ENCODE measurements at places on chromosomes 1 and 21.

GRCh38 chr1:184620469-184620868 is 134.2 kb downstream of the EDEM3 start:
- DNase-seq: no peak

DNA sequence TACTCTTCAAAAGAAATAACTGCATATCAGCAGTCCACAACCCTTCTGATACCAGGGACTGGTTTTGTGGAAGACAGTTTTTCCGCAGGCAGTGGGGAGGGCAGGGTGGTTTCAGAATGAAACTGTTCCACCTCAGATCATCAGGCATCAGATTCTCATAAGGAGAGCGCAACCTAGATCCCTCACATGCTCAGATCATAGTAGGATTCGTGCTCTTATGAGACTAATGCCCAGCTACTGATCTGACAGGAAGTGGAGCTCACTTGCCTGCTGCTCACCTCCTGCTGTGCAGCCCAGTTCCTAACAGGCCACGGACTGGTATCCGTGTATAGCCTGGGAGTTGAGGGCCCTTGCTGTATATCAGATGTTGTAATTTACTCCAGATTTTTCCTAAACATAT is 11.5 kb downstream of the RO60 start:
- no peak for DNase-seq

GRCh38 chr1:82090104-82090503 is 289.4 kb downstream of the ADGRL2 start:
- DNase-seq: no peak

GRCh38 chr1:95518310-95518709 is 284.3 kb downstream of the RWDD3 start:
- DNase-seq: no peak

GRCh38 chr1:81664341-81664740 is 136.4 kb upstream of the ADGRL2 start:
- DNase-seq: peak; percentile 56

DNA sequence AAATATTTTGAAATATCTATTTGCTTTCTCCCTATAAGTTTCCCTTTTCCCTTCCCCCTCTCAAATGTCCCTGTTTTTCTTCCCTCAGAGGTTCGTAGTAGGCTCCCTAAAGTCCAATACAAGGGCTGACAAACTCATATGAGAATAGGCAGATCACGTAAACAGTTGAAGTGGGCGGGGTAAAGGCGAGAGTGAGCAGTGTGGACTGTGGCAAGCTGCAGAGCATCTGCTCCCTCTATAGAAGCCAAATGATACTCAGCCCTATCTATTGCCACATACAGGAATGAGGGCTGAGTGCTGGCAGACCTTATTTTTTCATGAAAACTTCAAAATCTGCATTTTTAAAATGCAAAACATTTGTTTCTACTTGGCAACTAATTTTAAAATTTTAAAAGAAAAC is 26.3 kb downstream of the PRDX6 start:
- DNase-seq: peak; percentile 27

- peak; percentile 44 for DNase-seq
Observed at GRCh38 chr1:114113411-114114184, 40.1 kb downstream of the SYT6 start.

GRCh38 chr1:230332061-230332460 is 94.1 kb downstream of the PGBD5 start:
- DNase-seq: no peak

- no peak for DNase-seq
Observed at GRCh38 chr1:111446546-111446945, 2.5 kb downstream of the WDR77 start.

GRCh38 chr1:222654849-222655248 is 37.0 kb downstream of the MIA3 start:
- peak; percentile 5 for DNase-seq

GRCh38 chr1:85058311-85058710 is 10.0 kb upstream of the MCOLN3 start:
- DNase-seq: no peak

- DNase-seq: no peak
Observed at GRCh38 chr1:92342401-92342800, 43.5 kb downstream of the RPAP2 start.

DNA sequence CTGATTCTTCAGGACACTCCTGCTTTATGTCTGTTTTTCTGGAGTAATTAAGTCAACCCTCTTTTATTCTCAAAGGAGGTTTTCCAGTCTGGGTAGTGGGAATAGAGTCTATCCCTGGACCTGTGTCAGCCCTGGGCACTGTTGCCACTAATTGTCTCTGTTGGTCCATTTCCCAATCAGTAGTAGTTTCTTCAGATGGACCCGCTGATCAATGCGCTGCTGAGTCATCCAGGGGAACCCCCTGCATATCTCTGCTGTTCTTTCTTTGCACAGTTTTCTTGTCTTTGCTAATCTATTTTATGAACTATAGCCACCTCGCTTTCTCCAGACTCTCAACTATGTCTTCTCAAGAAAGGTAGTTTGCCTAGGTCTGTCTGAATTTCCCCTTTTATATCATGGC is 82.5 kb downstream of the TNNI3K start:
- no peak for DNase-seq

DNA sequence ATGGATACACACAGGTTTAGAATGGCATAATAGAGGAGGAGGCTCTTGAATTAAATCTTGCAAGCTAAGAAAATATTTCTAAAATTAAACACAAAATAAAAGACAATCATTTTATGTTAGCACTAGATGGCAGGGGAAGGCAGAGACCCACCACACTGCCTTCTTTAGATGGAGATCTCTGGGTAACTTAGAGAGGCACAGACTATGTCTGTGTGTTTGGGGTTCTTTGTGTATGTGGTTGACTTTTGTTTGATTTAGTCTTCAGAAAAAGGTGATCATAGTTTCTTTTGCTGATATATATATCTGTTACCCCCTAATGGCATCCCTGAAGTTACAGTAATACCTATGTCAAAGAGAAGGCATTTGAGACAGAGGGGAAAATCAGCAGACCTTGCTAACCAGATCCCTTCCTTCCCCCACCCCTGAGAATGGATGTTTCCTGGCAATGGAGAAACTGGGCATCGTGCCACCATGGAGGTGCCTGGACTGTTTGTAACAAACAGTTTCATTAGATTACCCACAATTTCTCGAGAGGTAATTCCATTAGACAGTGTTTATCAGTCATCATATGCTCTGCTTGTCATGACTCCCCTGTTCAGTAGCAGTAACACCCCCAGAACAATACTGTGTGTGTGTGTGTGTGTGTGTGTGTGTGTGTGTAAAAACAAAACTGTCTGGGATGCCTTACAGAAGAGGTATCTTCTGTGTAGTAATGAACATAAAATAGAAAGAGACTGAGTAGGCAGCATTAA is 228.3 kb upstream of the DEPDC1 start:
- peak; percentile 36 for DNase-seq

DNA sequence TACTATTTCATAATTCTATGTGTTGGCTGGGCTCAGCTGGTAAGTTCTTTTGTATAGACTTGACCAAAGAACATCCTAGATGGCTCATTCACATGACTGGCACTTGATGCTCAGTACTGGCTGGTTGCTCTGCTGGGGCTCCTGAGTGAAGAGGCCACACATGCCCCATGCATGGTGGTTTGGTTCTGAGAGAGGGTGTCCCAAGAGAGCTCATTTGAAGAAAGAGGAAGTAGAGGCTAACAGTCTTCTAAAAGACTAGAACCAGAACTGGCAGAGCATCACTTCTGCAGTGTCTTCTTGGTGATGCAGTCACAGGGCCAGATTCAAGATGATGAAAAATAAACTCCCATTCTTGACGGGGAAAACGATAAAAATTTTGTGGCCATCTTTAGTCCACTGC is 5.2 kb upstream of the BACH1 start:
- DNase-seq: no peak

DNA sequence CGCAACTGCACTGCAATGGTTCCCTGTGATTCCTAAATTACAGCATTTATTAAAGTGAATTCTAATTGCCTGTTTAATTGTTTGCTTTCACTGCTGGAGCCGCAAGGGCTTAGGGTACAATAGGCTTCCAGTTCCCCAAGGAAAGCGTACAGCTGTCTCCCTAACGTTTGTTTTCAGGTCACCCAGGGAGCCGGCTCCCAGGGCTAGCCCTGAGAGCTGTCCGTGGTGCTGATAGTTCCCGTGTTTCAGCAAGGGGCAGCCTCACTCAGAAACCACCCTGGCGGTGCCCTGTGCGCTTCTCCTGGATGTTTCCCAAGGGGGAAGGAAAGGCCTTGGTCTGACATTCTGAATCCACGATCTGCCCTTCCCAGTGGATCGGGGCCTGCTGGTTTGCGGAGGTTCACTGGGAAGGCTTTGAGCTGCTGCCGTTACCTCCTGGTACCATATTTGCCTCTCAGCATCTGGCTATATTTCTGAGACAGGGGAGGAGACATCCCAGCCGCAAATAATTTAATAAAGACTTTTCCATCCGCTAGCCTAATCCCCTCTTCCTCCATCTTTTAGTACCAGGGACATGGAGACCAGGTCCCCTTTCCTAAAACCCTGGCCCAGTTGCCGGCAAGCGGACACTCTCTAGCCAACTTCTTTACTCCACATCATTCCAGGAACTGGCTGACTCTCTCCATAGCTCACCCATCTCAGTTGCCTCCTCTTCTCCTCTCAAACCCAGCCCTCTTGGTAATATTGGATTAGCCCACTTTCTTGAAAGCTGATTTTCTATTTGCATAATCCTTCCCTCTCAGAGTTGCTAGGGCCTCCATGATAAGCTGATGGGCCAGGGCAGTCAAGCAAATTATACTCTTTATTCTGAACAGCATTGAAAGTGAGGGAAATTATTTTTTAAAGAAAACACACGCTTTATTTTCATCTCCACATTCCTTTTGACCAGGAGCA is 149.0 kb downstream of the IGSF21 start:
- DNase-seq: peak; percentile 63

DNA sequence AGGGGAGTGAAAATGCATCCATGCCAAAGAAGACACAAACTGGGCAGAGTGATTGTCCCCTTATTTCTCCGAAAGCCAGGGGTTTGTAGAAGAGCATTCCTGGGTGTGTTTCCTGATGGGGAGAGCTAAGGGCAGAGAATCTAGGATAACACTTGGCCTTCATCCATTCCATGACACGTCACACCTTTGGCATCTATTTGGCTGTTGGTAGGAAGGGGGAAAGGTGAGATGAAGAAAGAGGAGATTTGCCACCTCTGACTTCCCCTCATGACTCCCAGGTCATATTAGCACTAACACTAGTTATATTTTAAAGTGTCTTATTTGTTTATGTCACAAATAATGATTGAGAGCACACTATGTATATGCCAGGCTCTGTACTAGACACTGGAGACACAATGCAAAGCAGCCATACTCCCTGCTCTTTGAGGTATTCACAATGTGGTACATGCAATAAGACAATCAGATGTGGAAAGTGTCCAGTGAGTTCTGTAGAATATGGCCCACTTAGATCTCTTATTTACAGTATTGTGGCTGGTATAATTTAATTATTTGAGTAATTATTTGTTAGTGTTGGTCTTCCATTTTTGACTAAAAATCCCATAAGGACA is 54.5 kb upstream of the GADD45A start:
- DNase-seq: no peak

DNA sequence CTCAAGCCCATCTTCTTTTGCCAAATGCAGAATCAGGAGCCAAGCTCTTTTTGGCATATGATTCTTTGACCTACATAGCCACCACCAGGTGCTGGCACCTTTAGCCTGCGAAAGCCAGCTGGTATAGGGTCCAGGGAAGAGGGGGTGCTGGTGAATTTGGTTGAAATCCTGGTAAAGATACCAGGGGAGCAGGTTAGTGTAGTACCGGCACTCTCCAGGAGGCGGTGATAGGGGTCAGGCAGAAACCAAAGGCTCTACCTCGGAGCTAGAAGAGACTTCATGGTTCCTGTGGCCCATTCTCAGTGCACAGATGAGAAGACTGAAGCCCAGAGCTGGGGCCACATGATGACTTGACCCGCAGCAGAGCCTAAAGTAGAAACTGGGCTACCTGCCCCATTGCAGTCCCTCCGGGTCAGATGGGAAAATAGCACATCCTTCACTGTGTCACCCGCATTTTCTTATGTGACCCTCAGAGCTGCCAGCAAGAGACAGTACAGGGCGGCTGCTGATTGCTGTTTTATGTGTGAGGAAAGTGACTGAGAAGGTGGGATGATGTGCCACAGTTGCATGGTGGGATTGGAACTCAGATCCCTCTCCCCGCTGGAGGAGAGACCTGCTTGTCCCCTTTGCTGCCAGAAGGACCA is 36.0 kb upstream of the IL19 start:
- no peak for DNase-seq

DNA sequence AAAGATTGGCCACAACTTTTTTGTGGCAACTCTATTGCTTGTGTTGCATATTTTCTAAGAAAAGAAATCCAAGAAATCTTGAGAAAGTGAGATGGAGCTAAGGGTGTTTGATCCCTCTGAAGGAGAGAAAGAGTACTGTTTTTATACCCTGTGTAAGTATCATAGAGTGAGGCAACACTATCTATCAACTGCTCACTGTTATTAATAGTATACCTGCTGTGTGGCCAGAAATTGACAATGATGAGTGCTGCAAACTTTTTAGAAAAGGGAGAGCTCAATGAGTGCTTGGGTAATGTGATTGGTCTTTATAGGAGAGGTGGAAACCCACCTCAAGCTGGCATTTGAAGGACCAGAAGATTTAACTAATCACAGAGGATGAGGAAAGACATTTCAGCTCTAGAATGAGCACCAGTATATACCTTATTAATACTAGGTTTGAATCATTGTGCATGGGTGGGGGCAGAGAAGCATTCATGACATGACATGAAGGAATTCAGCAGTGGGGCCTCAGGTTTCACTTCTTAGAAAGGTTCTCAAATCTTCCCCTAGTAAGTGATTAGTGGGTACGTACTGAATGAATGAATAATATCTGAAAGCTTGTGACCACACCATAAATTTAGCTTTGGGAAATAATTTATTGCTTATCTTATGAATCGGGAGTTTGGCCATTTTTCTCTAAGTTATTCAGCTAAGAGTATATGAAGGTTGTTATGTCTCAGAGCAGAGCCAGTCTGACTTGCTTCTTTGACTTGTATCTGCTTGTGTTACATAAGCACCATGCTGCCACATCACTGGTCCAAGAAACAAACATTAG is 169.2 kb upstream of the SGIP1 start:
- DNase-seq: no peak

DNA sequence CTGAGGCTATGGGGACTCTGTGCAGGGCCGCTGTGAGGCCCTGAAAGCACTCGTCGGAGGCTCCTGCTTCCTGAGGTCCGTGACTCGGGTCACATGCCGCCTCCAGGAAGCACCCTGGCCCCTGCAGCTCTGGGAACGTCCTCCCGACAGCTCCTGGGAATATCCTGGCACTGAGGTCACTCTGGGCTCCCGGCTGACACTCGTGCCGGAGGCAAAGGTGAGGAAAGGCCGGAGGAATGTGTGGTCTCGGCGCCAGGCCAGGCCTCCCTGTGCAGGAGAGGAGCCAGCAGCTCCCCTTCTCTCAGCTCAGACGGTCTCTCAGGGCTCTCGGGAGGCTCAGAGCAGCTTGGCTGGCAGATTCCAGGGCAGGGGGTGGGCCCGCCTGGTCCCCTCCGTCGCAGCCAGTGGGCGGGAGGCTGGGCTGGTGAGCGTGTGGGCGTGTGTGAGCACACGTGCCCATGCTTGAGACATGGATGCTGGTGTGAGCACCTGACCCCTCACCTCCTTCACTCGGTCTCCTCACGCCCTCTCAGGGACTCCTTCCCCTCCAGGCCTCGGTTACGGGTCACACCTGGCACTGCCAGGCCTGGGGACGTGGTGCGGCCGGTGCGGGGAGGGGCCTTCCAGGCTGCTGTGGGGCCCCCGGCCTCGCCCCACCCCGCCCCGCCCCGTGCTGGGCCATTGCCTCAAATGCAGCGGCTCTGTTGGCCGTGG is 5.5 kb upstream of the RNF223 start:
- peak; percentile 72 for DNase-seq

GRCh38 chr1:165603810-165604209 is 27.2 kb upstream of the MGST3 start:
- no peak for DNase-seq

Measured in umbilical cord (tissue), 2 donors.